CD4-positive, alpha-beta T cell treated with Interleukin-10 for 1 hour (primary cell): ENCODE measurements at places on chromosomes 1 and 21.

- no peak for DNase-seq
These were observed 7.6 kb downstream of the HTR6 start for GRCh38 chr1:19672237-19672636.

DNA sequence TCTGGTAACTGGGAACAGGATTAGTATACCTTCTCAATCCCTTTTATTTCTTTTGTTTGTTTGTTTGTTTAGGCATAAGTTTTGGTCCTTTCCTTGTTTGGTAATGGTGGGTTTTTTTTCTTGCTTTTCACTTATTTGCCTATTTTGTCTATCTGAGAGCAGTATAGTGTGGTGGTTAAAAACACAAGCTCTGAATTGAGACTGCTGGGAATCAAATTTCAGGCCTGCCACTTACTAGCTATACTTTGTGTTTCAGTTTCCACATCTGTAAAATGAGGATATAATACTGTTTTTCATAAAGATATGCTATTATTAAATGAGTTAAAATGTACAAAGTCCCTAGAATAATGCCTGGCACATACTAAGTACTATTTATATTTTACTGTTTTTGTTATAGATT is 81.6 kb upstream of the IVNS1ABP start:
- DNase-seq: no peak

GRCh38 chr1:160077486-160077885 is 3.9 kb upstream of the KCNJ9 start:
- DNase-seq: no peak

DNA sequence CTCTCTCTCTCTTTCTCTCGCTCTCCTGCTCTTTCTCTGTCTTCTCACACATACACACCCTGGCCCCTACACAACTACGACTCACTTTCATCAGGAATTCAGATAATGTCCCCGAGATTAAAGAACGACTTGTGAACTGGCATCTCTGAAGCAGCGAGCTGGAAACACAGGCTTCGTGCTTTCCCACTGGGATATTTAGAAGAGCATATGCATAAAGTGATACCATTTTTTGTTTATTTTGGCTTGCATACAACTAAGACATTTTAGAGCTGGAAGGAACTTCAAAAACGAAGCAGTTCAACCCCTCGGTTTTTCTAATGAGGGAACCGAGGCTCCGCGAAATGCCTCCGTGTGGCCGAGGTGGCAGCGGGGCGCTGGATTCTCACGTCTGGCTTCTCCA is 88.6 kb downstream of the ZBTB18 start:
- DNase-seq: no peak

GRCh38 chr1:85199667-85200462 is 951 bp downstream of the SYDE2 start:
- no peak for DNase-seq

DNA sequence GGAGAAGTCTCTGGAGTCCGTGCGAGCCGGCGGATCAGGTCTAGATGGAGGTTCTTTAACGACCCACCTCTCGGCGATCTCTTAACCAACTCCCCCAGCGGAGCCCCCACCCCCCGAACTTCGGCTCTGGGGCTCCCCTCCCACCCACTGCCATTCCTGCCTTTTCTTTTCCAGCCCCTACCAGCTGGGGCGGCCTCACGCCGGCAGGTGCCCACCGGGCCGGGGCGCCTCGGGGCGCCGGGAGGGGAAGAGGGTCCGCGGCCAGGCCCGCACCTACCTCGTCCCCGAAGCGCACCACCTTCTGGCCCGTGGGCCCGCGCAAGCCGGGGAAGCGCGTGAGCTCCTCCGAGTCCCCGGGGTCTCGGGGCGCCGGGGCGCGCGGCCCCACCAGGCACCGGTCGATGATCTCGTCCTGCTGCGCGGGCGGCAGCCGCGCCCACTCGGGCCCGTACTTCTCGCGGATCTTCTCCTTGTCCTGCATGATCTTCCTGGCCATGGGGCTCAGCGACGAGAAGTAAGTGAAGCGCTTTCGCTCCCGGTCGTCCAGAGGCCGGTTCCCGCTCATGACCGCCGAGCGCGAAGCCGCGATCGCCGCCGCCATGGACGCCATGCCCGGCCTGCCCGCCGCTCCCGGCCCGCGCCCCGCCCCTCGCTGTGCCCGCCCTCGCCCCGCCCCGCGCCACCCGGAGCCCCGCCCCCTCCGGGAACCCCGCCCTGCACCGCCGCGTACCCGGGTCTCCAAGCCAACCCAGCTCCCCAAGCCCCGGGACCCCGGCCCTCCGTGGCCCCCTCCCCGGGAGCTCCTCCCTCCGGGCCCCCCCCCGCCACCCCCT is at the start of gene C1orf198:
C1orf198 (minus strand) TSS at position 619 of the 833 bp plus-strand sequence; CDS start at position 610, 9 bp downstream.
- peak; percentile 84 for DNase-seq

DNA sequence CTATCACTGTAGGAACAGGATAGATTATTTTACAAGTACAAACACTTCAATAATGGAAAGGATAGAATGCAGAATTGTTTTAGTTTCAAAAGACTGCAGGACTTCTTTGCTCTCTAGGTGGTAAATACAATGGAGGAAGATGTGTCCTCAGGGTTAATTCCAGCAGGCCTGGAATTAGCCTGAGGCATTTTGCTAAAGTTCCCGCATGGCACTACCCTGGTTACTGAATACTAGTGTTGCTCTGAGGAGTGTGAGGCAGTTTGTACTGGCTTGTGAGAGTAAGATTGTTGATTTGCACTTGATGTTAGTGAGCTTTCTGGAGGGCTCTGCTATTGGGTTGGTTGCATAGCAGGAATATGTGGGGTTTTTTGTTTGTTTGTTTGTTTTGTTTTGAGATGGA is 61.4 kb downstream of the FASLG start:
- no peak for DNase-seq

GRCh38 chr1:119554183-119554582 is 47.2 kb downstream of the HSD3B1 start:
- DNase-seq: no peak
